Sigmoid colon (tissue), 7 donors: ENCODE measurements at places on chromosomes 6 and 20. TPM values are rescaled to one million over a fixed set of nuclear protein-coding genes. Genes with fewer than 3 reads are reported as not detected.
A peak's percentile ranks its signal among the peaks of the same experiment; 100 is the strongest.

Gene CGAS
- 5.3 TPM for total RNA-seq

Gene OGFR
- total RNA-seq: 44.7 TPM

Gene BPI
- total RNA-seq: not detected

Gene DLL1
- total RNA-seq: 1.1 TPM

Gene BMP7
- total RNA-seq: 2.5 TPM

Gene ADGRG6
- 12.6 TPM for total RNA-seq

Gene FAM209B
- total RNA-seq: not detected

GRCh38 chr6:41343641-41344187, 8.3 kb downstream of the NCR2 start:
- H3K27ac ChIP-seq: no peak overlapping the region
- no peaks in the 10 kb centered on the region for H3K27me3 ChIP-seq
- no peak for DNase-seq
- H3K36me3 ChIP-seq: no peaks in the 10 kb centered on the region
- H3K4me1 ChIP-seq: no peaks in the 10 kb centered on the region

GRCh38 chr6:15332446-15332845, 86.6 kb downstream of the JARID2 start:
- no peaks in the 10 kb centered on the region for H3K36me3 ChIP-seq
- no peaks in the 10 kb centered on the region for H3K27me3 ChIP-seq
- no peak overlapping the region for H3K4me3 ChIP-seq
- DNase-seq: no peak
- no peak overlapping the region for H3K27ac ChIP-seq

GRCh38 chr20:36895036-36895435, 19.1 kb downstream of the TLDC2 start:
- no peaks in the 10 kb centered on the region for H3K27me3 ChIP-seq
- H3K27ac ChIP-seq: no peak overlapping the region
- no peak for DNase-seq
- no peak overlapping the region for H3K4me3 ChIP-seq
- H3K4me1 ChIP-seq: no peaks in the 10 kb centered on the region
- peaks cover 29% of the 10 kb centered on the region for H3K36me3 ChIP-seq

DNA sequence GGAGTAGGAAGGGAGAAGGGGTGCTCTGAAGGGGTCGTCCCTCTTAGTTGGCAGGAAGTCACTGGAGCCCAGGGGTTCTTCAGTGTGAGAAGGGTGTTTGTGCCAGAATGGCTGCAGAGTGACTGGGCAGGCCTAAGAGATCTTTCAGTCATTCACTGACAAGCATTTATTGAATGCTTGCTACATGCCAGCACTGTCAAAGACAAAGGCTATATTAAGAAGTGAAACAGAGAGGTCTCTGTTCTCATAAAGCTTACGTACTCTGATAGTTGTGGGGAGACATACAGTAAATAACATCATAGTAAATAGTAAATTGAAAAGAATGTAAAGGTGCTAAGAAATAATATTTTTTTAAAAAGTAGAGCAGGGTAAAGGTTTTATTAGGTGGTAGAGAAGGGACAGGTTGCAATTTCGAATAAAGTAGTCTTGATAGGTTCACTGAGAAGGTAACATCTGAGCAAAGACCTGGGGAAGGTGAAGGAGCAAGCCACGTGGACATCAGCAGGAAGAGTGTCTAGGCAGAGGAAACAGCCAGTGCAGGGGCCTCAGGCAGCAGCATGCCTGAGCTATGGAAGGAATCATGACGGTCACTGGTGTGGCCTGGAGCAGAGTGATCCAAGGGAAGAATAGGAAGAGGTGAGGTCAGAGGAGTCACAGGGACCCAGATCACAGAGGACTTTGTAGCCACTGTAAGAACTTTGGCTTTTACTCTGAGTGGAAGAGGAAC, 36.3 kb upstream of the RNF8 start:
- peaks cover 10% of the 10 kb centered on the region for H3K36me3 ChIP-seq
- DNase-seq: no peak
- no peak overlapping the region for H3K4me3 ChIP-seq
- H3K4me1 ChIP-seq: no peaks in the 10 kb centered on the region

DNA sequence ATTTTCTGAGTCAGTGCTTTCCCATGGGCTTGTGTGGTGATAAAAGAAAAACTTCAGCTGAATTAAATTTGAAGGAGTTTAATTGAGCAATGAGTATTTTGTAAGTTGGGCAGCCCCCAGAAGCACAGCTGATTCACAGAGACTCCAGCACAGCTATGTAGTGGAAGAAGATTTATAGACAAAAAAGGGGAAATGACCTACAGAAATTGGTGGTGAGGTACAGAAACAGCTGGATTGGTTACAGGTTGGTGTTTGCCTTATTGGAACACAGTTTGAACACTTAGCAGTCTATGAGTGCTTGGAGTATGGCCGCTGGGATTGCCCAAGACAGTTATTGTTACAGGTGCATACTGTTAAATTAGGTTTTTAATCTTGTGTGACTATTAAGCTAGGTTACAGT, 96.9 kb upstream of the PTPRK start:
- H3K27ac ChIP-seq: no peak overlapping the region
- no peaks in the 10 kb centered on the region for H3K4me1 ChIP-seq
- DNase-seq: no peak
- H3K36me3 ChIP-seq: no peaks in the 10 kb centered on the region

GRCh38 chr6:142884214-142885035, 60.6 kb downstream of the HIVEP2 start:
- H3K27ac ChIP-seq: peak overlapping the region; percentile 54
- H3K36me3 ChIP-seq: no peaks in the 10 kb centered on the region
- peak overlapping the region; percentile 43 for H3K4me3 ChIP-seq
- no peaks in the 10 kb centered on the region for H3K27me3 ChIP-seq

GRCh38 chr6:91573826-91574416, 987.0 kb upstream of the MAP3K7 start:
- no peak for DNase-seq
- H3K27ac ChIP-seq: no peak overlapping the region
- H3K27me3 ChIP-seq: no peaks in the 10 kb centered on the region
- no peaks in the 10 kb centered on the region for H3K36me3 ChIP-seq
- H3K4me1 ChIP-seq: no peaks in the 10 kb centered on the region

- no peaks in the 10 kb centered on the region for H3K36me3 ChIP-seq
- DNase-seq: peak; percentile 77
- H3K27ac ChIP-seq: peak overlapping the region; percentile 88
- no peaks in the 10 kb centered on the region for H3K27me3 ChIP-seq
These were observed 838 bp downstream of the TNFAIP3 start for GRCh38 chr6:137867685-137868509.

DNA sequence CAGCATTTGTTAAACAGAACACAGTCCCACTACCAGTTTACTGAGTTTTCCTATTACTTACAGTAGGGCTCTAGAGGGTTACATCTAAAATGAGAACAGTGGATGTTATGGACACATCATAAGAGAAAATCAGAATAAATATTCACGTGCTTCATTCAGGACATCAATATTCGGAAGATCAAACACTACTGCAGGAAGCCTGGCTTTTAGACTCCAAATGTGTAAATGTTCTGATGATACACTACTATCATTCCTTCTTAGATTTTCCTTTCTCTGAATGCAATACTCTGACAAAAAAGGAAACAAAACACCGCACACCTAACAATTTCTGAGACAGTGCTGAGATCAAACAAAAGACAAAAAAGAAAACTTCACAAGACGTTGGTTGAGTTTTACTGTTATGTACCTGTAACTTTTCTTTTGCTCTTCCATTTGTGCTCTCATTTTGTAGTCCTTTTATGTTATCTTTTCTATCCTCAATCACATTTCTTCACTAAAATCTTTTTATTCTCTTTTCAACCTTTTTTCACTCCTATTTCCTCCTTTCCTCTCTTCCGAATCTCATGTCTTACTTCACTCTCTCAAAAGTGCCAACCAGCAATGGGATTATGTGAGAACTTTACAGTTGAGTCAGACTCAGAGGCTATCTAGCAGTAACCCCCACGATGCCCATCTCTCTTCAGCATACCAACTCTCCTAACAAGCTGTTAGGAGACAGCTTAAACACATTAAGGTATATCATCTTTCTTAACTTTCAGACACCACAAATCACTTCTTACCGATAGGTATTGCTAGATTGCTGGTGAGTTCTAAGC, 1.7 kb downstream of the FAM184A start:
- no peak overlapping the region for H3K4me3 ChIP-seq
- DNase-seq: no peak
- peak overlapping the region; percentile 85 for H3K27ac ChIP-seq
- H3K36me3 ChIP-seq: no peaks in the 10 kb centered on the region
- H3K4me1 ChIP-seq: peaks cover 22% of the 10 kb centered on the region
- no peaks in the 10 kb centered on the region for H3K27me3 ChIP-seq
